ENCODE measurements at places on chromosomes 6 and 20. TPM values are rescaled to one million over a fixed set of nuclear protein-coding genes. Genes with fewer than 3 reads are reported as not detected.

Gene CLVS2
- total RNA-seq = not detected

Gene NRSN1
- not detected for total RNA-seq

Gene WFDC12
- not detected for total RNA-seq

Gene MLN
- not detected for total RNA-seq

Gene AGPAT1
- total RNA-seq = 38.4 TPM

Gene MYT1
- 0.03 TPM for total RNA-seq

Gene SAMD10
- total RNA-seq = not detected

Gene ZSCAN23
- not detected for total RNA-seq

Gene ID4
- total RNA-seq = 1.6 TPM

Gene CTAGE9
- not detected for total RNA-seq

Gene SMOC2
- not detected for total RNA-seq

Gene SIRPD
- not detected for total RNA-seq

Gene C20orf144
- total RNA-seq = 0.13 TPM

Gene CALHM6
- not detected for total RNA-seq

Gene COL20A1
- total RNA-seq = 1.8 TPM

Gene STMND1
- total RNA-seq = not detected

Gene SPATA25
- 0.23 TPM for total RNA-seq

Gene TGM2
- total RNA-seq = 467 TPM

Gene SLA2
- not detected for total RNA-seq

Gene ZNF334
- not detected for total RNA-seq

Gene TRIM31
- total RNA-seq = 1.7 TPM

Gene SLC13A3
- 0.13 TPM for total RNA-seq

Gene ACTL10
- total RNA-seq = not detected

Gene FABP7
- total RNA-seq = not detected

Gene RXRB
- total RNA-seq = 18.4 TPM

Gene FAM217A
- not detected for total RNA-seq

Gene TTK
- 22.0 TPM for total RNA-seq

Gene COL9A3
- total RNA-seq = 0.87 TPM

Gene LST1
- total RNA-seq = not detected

Gene DNMT3B
- 4.2 TPM for total RNA-seq

Gene DSN1
- 27.4 TPM for total RNA-seq

Gene STXBP5
- total RNA-seq = 9.3 TPM

Gene TMEM151B
- not detected for total RNA-seq

Gene PPP1R16B
- 0.27 TPM for total RNA-seq

Gene ACTR5
- total RNA-seq = 10.7 TPM

Gene DYNLT2
- 0.65 TPM for total RNA-seq

Gene BMP5
- not detected for total RNA-seq

Gene ZNF391
- 0.36 TPM for total RNA-seq

Gene CRISP3
- not detected for total RNA-seq

Gene SLC18B1
- total RNA-seq = 5.3 TPM

Gene C6orf15
- not detected for total RNA-seq

Gene ARFGEF3
- total RNA-seq = 0.59 TPM

Gene DCDC2
- 3.7 TPM for total RNA-seq

Data from A549 treated with RU486 at 1 μM for 4 hours (cell line).